ENCODE measurements at places on chromosomes 13 and 19.

- no peak for DNase-seq
Observed at GRCh38 chr13:89988206-89988605, 1359.3 kb upstream of the MIR17HG start.

DNA sequence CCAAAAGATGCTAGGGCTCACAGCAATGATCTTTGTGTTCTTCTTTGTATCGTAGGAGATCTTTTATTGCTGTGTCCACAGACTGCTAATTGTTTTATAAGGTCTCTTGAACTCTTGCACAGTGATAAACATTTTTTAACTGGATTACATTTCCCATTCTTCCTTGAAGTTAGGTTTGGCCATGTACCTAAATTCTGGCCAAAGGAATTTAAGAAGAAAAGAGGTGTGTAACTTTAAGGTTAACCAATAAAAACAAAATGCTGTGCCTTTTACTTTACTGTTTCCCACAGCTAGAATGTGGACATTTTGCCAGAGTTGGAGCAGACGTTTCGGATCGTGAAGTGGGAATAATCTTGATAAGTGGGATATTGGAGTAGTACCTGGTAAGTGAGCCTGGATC is 82.6 kb upstream of the GPC6 start:
- no peak for DNase-seq

DNA sequence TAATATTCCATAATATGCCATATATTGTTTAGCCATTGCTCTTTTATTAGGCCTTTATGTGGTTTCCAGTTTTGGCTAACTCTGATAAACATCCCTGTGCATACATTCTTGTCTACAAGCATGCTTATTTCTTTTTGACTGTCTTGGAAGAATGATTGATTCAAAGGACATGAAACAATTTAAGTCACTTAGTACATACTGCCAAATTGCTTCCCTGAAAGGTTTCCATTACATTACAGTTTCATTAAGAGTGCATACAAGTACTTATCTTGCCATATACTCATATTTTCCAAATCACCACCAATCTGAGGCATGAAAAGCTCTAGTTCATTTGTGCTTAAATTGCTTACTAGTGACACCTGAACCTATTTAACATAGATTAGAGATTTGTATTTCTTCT is 113.9 kb downstream of the OXGR1 start:
- no peak for DNase-seq

GRCh38 chr19:5292453-5292821 is 48.2 kb downstream of the PTPRS start:
- DNase-seq, result no peak

GRCh38 chr19:12868540-12869112 is 12.6 kb downstream of the DNASE2 start:
- DNase-seq, result peak; percentile 29

DNA sequence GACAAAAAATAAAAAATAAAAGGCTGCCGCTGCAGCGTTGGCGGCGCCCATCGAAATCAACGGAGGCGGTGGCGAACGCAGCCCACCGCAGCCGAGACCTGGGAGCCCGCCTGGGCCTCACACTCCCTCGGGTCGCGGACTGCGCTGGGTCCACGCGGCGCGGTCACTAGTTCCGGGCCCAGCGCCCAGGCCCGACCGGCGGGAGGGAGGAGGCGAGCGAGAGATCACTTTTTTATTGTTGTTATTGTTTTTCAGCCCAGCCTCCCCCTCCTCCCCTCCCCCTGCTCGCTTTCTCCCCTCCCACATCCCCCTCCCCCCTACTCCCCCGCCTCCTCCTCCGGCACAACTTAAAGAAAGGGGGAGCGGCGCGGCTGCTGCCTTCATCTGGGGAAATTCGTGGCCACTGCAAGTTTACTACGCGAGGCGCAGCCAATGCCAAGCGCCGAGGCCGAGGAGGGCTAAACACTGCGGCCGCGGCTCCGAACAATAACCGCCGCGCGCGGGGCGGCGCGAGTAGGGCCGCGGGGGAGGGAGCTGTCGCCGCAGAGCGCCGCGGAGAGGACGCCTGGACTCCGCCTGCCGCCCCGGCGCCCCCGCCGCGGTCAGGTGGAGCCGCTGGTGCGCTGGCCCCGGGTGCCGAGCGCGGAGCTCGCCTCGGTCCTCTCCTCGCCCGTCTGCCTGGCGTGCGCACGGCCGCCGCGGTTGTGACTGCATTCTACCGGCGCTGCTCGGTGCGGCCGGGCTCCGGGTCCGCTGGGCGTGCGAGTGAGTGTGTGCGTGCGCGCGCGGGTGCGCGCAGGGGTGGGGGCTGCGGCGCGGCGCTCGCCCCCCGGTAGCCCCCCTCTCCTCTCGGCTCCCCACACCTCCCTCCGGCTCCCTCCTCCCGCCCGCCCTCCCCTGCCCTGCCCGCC is 505 bp upstream of the ZIC2 start:
- no peak for DNase-seq

DNA sequence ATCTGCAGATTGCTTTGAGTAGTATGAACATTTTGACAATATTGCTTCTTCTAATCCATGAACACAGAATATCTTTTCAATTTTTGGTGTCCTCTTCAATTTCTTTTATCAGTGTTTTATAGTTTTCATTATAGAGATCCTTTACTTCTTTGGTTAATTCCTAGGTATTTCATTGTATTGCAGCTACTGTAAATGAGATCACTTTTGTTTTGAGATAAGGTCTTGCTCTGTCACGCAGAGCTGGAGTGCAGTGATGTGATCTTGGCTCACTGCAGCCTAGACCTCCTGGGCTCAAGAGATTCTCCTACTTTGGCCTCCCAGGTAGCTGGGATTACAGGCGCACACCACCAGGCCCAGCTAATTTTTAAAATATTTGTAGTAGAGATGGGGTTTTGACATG is 9.8 kb downstream of the CYP2A7 start:
- DNase-seq, result no peak

- peak; percentile 89 for DNase-seq
Observed at GRCh38 chr19:18097217-18097992, at the start of gene MAST3. Gene MAST3, plus strand, starts transcription at chr19:18097778. Its CDS starts 15 bp downstream, at chr19:18097793.

Measured in cardiac fibroblast (primary cell).